Astrocyte of the spinal cord (primary cell): ENCODE measurements at places on chromosomes 6 and 20.

GRCh38 chr6:149924206-149924932, 1.4 kb upstream of the RAET1G start:
- no peak for DNase-seq

GRCh38 chr20:4100679-4101078, 85.3 kb upstream of the RNF24 start:
- DNase-seq, result no peak

DNA sequence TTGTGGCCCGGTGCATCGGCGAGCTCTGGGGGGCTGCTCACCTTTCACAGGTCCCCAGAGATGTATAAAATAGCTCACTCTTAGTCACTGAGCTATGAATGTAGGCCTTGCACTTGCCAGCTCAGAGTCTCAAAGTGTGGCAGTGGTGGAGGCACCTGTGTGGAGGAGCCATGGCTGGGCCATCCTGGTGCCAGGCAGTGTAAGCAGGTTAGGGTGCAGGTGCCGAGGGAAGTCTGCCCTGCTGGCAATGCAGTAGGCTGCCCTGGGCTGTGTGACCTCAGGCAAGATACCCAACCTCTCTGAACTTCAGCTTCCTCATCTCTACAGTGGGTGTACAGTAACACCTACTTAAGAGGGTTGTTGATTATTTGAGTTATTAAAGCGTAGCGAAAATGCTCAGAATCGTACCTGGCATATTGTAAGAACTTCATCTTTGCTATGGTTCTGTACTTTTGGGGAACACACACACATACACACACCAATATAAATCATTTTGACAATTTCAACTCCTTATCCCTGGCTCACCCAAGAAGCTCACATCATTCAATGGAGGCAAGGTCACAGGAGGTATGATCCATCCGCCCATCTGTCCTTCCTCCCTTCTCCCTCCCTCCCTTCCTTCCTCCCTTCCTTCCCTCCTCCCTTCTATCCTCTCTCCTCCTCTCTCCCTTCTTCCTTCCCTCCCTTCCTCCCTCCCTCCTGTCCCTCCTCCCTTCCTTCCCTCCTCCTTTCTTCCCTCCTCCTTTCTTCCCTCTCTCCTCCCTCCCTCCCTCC, 66.8 kb upstream of the STX16 start:
- no peak for DNase-seq

DNA sequence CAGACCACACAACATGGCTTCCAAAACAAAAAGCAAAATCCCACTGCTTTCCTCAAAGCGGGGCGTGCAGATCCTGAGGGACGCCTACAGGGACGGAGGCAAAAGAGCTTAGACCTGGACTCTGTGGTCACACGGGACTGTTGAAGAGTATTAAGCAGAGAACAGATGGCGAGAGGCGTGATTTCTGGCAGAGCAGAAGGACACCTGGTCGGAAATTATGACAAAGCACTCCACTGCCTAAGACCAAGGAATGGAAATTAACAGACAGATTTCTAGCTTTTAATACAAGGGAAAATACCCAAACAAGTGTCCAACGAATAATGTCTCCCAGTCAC, 15.4 kb downstream of the CST7 start:
- DNase-seq, result no peak

DNA sequence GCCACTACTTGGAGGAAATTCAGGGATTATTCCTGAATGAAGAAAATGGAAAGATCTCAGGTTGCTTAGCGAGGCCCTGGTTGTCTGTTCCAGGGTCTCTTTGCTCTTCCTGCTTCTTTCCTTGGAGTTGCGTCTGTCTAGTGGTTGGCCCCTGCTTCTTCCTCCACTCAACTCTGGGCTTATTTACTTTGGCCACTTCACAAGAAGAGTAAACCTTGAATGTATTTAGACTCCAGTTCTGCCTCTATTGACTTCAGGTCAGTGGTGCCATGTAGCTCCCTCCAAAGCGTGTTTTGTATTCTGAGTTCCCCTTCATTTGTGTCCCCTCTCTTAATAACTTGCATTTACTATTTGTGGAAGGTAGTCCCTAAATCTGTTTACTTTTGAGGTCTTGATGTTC, 456.5 kb downstream of the UTRN start:
- no peak for DNase-seq

DNA sequence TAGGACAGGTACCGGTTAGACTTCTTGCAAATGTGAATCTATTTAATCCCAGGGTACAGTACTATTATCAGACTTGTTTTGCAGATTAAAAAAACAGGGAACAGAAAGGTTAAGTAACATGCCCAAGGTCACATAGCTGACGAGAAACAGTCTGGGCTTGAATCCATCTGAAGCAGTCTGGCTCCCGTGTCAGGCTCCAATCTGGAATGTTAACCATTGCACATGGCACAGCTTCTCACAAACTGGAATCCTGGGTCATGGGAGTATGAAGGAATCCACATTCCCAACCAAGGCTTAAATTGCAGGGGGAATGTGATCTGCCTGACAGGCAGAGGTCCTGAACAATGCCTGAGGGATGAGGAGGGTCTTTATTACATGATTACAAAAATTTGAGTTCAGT, 187.5 kb upstream of the SPTLC3 start:
- no peak for DNase-seq

GRCh38 chr6:36068012-36068392, 40.4 kb downstream of the MAPK14 start:
- no peak for DNase-seq

DNA sequence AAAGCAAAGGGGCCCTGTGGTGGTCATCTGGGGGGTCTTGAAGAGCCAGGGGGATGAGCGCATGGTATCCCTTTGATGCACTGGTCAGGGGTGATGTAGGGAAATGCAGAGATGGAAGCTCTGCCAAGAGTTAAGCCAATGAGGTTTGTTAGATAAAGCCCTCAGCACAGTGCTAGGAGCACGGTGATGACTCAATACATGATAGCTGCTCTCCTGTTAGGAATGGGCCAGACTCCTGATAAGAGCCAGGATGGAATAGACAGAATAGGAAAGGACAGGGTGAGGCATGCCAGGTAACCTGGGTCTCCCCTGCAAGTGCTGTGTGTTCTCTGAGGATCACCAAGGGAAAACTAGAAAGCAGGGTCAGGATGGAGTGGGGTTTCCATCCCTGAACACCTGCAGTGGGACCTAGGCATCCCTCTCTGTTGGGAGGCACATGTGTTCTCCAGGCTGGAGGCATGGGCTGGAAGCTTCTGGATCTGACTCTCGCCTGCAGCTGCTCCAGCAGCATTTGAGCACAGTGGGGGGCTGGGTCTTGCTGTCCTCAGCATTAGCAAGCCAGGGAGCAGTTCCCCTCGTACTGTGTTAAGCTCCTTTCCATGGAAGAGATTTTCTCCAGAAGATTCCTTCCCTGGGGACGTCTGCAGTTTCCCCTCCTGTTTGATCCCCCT, 71.8 kb upstream of the TIAM2 start:
- DNase-seq, result peak; percentile 28

- DNase-seq, result no peak
These were observed 2.1 kb downstream of the DAAM2 start for GRCh38 chr6:39794231-39794630.

GRCh38 chr6:46491201-46491627, at the start of gene RCAN2:
TSS of gene RCAN2 (minus strand) at chr6:46491449.
- peak; percentile 26 for DNase-seq

DNA sequence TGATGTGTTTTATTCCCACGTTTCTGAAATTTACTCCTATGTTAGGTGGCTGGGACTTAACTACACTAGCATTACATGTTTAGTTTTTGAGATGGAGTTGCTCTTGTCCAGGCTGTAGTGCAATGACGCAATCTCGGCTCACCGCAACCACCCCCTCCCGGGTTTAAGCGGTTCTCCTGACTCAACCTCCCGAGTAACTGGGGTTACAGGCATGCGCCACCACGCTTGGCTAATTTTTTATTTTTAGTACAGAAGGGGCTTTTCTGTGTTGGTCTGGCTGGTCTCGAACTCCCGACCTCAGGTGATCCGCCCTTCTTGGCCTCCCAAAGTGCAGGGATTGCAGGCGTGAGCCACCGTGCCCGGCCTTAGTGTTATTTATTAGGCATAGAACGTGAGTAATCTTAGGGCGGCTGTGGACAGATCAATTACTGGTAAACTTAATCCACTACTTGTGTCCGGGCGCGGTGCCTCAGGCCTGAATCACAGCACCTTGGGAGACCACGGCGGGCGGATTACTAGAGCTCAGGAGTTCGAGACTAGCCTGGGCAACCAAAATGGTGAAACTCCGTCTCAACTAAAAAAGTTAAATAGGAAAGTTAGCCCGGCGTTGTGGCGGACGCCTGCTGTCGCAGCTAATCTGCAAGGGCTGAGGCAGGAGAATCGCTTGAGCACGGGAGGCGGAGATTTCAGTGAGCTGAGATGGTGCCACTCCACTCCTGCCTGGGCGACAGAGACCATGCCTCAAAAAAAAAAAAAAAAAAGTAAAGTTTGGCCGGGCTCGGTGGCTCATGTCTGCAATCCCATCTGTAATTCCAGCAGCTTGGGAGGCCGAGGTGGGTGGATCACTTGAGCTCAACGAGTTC, 123.7 kb upstream of the BTN3A2 start:
- peak; percentile 84 for DNase-seq

DNA sequence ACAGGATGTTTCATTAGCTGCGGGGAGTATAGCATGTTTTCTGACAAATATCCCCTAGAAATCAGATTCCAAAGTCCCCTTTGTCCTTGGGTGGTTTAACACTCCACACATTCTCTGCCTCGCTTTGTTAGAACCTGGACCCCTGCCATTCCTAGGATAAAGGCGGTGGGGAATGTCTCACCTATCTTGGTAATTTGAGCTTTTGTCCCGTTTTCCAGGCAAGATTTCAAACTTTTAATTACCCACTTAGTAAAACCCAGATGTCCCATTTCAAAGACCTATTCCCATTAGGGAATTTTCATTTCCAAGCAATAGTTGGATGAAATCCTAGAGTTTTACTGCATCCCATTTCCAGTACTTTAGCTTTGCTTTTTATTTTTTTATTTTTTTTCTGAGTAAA, 501.0 kb upstream of the MAP3K7 start:
- DNase-seq, result no peak

GRCh38 chr6:82363428-82364086, at the start of gene TPBG:
TSS of gene TPBG (plus strand) at chr6:82363817. CDS start at chr6:82364962, 1,145 bp downstream.
- DNase-seq, result peak; percentile 82

GRCh38 chr6:109944448-109944847, 33.7 kb upstream of the GPR6 start:
- no peak for DNase-seq
